GM12891 (cell line): ENCODE measurements at places on chromosomes 2 and 18.

GRCh38 chr2:209431701-209432100 lies 7.9 kb downstream of the MAP2 start:
- DNase-seq = no peak

DNA sequence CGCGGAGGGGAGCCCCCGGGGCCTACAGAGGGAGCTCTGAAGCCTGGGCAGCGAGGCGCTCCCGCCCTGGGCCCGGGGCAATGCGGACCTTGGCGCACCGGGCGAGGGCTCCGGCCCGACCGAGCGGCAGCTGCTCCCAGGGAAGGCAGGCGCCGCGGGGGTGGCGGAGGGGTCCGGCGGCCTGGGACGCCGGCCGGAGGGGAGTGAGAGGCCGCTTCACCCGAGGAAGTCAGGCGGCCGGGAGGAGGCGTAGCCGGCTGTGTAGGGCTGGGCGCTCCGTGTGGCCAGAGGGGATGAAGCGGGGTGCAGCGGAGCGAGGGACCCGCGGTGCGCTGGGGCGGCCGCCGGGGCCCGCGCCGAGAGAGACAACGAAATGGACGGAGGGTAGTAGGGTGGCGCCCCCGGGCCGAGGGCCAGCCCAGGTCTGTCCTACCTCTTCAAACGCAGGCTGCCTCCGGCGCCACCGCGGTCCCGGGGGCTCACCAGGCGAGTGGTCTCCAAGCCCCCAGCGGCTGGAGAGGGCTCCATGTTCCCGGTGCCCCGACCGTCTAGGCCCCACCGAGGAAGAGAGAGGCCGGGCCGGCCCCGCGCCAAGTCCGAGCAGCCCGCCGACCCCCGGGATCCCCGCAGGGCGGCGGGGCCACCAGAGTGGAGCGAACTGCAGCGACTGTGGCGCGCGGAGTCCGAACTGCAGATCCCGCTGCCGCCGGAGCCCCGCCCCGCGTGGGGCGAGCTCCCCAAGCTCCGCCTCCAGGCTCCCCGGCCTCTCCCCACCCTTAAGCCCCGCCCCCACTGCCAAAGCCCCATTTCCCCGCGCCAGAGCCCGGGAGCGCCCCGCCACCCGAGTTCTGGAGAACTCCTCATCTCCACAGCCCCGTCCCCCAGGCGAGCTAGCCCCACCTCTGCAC lies at the start of gene SLC30A3:
Gene SLC30A3 (minus strand): TSS at position 669 of the 908 bp plus-strand sequence. CDS start 141 bp downstream, at position 528.
- DNase-seq = peak; percentile 82

DNA sequence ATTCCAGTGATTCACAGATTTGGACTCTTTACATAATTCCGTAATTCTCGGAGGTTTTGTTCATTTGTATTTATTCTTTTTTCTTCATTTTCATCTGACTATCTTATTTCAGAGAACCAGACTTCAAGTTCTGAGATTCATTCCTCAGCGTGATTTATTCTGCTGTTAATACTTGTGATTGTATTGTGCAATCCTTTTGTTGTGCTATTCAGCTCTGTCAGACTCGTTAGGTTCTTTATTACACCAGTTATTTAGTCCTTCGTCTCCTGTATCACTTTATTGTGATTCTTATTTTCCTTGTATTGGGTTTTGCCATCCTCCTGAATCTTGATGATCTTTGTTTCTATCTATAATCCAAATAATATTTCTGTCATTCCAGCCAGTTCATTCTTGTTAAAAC lies 529.3 kb upstream of the LRRTM4 start:
- no peak for DNase-seq

DNA sequence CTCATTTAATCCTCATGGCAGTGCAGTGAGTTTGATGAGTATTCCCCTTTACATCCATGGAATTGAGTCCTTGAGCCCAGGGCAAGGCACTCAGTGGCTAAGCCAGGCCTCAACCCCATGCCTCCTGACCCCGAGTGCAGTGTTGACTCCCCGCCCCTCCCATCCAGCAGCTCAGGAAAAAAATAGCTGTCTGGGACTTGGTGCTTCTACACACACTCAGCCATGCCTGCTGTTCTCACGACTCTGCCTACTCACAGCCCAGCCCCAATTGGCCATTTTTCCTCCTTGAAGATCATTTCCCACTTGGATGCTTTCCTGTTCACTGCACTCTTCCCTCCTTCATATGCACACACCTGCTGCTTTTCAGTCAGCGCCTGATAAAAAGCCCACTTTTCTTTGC lies 8.8 kb downstream of the FOSL2 start:
- DNase-seq = no peak

DNA sequence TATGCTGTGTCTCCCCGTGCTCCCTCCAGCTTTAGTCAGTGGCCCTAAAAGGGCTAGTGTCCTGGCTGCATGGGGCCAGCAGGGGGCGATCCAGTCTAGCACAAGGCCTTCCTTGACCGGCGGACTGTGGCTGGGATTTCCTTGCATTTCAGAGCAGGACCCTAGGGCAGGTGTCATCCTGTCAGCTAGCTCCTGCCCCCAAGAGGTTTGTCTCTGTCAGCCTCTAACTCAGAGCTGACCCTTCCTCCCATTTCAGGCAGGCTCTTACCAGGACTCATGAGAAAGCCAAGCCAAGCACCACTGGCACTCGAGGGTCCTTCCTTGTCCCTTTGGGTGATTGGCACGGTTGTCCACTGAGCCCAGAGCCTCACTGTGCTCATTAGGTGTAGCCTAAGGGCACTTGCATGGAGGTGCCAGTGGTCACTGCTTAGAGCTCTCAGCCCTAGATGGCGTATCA lies 140.3 kb downstream of the RPIA start:
- DNase-seq = peak; percentile 26

DNA sequence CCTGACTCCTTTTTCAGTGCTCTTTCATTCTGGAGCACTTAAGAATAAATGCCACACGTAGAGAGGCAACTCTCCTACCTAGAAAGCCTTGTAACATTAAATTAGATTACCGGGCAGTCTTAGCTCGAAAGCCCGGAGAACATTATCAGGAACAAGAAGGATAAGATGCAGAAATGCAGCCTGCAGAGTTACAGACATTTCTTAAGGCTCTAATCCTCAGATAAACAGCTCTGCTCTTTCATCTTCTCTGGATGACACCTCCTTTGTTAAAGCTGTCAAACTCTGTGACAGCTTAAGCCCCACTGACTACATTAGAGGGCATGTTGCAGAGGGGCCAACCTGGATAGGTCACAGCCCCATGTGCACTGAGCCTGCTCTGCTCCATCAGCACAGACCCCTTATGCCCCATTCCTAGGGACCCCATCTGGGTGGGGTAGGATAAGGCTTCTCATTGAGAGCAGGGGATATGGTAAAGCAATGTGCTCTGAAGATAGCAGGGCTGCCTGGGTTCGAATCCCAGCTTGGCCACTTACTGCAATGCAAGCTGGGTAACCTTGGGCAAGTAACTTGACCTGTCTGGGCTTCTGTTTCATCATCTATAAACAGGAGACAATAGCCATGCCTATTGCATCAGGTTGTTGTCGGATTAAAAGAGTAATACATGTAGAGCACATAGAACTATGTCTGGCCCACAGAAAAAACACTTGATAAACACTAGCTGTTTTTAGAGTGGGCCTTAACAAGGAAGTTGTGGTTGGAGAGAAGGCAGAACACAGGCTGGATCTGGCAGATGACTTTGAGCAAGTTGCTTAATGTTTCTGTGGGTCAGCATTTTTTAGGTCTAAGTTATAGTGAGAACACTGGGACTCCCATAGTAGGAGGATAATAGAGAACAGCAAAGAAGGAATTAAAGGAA lies 111.4 kb downstream of the THNSL2 start:
- DNase-seq = no peak

- DNase-seq = no peak
Measured at GRCh38 chr18:62045316-62045715, 141.5 kb downstream of the PIGN start.

DNA sequence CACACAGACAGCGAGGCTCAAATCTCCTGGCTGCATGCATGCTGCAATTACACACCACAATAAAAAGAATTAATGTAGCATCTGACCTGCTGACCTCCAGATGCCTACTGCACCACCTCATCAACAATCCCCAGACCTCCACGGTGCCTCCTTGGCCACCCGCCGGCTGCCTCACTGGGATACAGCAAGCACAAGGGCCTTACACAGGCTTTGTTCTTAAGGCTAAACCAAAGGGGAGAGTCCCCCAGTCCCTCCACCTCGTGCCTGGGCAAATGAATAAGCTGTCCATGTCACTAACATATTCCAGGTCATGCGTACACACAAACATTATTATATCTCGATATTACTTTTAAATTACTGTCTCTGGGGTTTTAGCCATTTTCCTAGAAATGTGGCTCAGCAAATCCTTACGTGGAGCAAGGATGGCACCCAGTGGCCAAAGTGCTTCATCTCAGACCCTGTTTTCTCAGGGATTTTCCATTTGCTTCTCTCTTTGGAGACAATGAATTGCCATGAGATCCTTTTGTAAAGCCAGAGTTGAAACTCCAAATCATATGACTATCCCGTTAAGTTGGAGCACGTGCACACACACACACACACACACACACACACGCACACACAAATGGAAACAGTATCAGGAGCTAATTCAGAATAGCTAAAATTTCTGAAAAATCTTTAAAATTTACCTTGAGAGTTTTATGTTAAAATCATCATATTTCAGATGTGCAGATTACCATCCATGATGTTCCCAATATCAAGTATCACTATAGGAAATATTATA lies 313.8 kb downstream of the PDE11A start:
- no peak for DNase-seq
